NCI-H146 (cell line): ENCODE measurements at places on chromosomes 5 and 9.

- peak; percentile 50 for DNase-seq
Measured at GRCh38 chr9:34994260-34994899, 4.8 kb downstream of the DNAJB5 start.

GRCh38 chr9:6598249-6598725 is 47.2 kb downstream of the GLDC start:
- DNase-seq, result no peak

DNA sequence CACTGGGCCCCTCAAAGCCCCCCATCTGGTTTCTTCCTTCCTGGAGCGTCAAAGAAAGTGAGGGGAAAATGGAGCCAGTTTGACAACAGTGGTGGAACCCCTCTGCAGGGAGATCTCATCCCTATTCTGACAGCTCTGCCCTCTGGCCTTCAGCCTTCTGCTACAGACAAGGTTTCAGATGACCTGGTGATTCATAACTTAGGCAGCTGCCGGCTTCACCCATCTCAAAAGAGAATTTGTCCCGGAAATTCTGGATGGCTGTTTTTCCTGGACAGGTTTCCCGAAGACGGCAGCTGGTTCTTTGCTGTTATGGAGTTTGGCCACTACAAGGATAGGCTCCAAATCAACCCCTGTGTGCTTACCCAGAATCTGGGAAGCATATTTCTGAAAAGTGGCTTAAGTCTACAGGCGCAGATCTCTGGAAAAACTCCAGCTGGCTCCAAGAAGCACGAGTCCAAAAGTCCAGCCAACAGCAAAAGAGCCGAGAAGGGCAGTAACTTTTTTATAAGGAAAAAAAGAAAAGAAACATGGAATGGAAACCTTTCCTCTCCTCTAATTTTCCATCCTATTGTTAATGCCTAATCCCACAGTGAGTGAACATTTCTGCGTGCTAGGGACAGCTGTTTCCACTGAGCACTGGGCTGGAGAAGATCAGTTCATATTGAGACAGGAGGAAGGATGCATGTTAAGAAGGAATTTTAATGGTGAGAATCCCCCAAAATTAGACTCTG is 54.5 kb downstream of the ZNF366 start:
- DNase-seq, result no peak

GRCh38 chr9:136519263-136520052 is 26.4 kb downstream of the NOTCH1 start:
- DNase-seq, result no peak

- no peak for DNase-seq
Measured at GRCh38 chr5:93225748-93226147, 355.3 kb downstream of the NR2F1-AS1 start.

DNA sequence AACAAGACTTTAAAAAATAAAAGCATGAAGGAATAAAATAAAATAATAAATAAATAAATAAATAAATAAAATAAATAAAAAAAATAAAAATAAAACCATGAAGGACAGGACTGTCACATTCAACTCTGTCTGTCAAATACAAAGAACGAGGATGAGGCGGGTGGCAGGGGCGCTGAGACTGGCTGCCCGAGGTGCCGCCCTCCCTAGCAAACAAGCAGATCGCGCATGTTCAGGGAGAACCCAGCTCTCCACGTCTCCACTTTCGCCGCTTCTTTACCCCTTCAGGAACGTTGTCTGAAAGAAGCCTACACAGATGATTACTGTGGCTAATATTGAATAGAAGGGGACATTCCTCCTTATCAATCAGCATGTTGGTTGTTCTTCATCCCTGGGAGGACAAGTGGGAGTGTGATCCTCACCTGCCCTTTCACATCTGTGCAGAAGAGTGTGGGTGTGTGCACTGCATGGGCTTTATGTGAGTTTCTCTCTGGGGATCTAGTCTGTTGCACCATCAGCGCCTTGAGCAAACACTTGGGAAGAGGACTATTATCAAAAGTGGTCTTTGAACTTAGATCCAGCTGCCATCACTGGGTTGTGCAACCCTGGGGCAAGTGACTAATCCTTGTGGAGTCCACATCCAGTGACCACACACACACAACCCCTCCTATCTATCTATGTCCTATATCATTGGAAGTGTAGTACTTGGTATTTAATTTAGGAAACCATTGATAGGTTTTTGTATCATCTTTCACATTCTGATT is 399.2 kb downstream of the IRX2 start:
- DNase-seq, result peak; percentile 23

DNA sequence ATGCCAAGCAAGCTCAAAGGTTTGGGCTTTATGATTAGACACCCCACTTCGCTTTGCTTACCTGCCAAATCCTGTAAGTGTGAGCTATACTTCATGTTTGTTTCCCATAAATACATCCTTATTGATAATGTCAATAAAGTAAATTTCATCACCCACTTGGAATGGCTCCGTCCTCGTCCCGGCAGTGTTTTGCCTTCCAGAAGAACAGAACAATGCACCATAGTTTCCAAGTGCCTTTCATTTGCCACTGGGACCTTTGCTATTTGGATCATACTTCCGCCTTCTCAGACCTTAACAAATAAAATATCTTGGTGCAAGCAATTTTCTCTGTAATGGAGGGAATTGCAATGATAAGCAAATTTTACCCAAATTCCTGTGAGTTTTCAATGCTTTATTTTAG is 229.3 kb downstream of the PIK3R1 start:
- no peak for DNase-seq

GRCh38 chr5:169796731-169797130 is 159.7 kb downstream of the DOCK2 start:
- DNase-seq, result no peak

GRCh38 chr5:57738787-57739186 is 256.2 kb upstream of the ACTBL2 start:
- no peak for DNase-seq

GRCh38 chr5:160434022-160434531 is 12.4 kb downstream of the PTTG1 start:
- peak; percentile 77 for DNase-seq

- DNase-seq, result no peak
Measured at GRCh38 chr9:107480386-107480789, 9.2 kb downstream of the KLF4 start.

- no peak for DNase-seq
Measured at GRCh38 chr9:84815554-84815953, 146.0 kb downstream of the NTRK2 start.

GRCh38 chr9:14094491-14094890 is 219.4 kb downstream of the NFIB start:
- DNase-seq, result no peak

DNA sequence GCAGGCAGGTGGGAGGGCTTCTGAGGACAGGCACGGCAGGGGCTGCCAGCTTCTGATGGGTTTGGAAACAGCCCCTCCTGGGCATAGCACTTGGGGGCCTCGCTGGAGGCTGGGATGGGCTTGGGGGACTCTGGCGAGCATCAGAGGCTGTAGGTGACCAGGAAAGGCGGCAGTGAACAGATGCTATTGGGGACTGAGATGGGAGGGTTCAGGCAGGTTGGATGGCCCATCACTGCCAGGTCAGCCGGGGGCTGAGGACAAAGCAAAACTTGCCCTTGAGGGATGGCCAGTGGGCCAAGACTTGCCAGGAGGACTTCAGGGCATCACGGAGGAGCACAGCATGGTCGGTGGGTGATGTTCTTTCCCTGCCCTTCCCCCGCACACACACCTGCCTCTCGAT is 6.7 kb downstream of the AIF1L start:
- no peak for DNase-seq

- peak; percentile 20 for DNase-seq
Measured at GRCh38 chr9:126722252-126722921, 82.5 kb upstream of the ZBTB43 start.

DNA sequence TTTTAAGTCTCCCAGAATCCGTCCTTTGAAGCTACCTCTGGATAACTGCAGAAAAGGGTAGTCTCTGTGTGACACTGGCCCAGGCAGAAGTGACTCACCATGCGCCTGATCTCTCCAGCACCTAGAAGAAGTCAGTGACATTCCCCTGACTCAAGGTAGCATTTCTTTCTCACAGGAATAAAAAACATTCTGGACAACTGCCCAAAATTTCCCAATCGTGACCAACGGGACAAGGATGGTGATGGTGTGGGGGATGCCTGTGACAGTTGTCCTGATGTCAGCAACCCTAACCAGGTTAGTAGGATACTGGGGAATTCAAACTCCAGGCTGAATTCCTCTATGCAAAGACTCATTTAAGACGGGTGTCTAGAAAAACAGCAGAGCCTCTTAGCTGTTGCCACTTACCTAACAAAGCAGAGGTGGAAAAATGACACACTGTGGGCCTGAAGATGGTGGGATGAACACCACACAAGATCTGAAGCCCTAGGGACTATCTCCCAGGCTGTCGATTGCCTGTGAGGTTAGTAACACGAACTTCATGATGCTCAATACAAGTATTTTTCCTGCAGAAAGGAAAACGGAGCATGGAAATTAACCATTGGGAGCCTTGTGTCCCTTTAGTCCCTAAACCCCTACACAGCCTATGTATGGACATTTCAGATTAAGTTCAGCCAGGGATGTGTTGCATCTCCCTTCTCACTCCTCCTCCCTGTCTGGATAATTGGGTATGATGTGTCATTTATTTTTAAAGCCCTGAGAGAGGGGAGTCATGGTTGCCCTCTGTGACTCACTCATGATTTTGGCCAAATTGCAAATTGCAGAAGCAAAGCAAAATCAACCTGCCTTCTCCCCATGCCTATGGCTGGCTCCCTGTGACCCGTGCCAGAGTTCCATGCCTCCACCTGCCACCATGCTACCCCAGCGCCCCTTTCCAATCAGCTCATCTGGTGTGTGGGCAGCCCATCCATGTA is 37.2 kb downstream of the THBS4 start:
- DNase-seq, result no peak

GRCh38 chr9:112719241-112719691 is 1.3 kb upstream of the INIP start:
- no peak for DNase-seq

- no peak for DNase-seq
Measured at GRCh38 chr9:117485176-117485575, 70.3 kb upstream of the ASTN2 start.

DNA sequence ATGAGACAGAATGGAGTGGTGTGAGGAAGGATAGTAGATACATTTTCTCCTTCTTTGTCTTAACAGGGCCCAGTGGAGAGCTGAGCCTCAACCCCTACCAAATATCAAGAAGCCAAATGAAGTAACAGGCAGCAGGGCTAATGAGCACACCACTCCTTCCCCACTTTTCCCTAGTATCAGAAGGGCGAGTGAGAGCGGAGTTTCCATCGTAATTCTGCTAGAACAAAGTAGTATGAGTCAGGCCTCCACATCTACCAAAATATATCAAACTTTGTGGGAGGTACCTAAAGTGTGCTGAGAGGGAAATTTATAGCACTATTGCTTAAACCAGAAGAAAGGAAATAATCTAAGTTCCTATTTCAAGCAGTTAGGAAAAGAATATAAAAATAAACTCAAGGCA is 769.0 kb upstream of the RGMB start:
- no peak for DNase-seq

GRCh38 chr9:77827104-77827784 is 179.1 kb upstream of the GNA14 start:
- peak; percentile 4 for DNase-seq

DNA sequence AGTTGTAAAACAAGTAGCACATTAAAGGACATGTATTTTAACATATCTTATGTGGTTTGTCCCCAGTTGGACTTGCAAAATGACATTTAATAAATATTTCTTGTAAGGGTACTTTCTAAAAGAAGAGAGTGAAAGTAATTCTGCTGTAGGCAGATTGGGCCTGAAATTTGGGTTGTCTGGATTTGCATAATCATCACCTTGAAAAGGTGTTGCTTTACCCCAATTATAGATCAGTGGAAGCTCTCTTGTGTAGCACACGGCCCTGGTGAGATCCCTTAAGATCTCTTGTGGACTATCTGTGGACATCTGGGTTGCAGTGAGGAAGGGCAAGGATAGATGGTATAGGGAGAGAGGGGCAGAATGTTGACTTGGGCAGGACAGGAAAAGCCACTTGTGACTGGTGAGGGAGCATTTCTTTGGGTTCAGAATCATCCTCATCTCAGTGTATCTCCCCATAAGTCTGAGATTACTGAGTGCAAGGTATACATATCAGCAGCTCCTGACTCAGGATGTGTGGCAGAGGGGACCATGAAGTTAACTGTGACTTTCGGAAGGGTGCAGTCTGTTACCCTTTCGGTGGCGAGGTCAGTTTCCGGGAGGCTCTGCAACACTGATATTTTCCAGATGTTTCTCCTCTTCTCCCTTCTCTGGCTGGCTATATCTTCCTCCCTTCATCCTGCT is 2.0 kb upstream of the TNFAIP8 start:
- no peak for DNase-seq
